ENCODE measurements at places on chromosomes 7 and 10.

DNA sequence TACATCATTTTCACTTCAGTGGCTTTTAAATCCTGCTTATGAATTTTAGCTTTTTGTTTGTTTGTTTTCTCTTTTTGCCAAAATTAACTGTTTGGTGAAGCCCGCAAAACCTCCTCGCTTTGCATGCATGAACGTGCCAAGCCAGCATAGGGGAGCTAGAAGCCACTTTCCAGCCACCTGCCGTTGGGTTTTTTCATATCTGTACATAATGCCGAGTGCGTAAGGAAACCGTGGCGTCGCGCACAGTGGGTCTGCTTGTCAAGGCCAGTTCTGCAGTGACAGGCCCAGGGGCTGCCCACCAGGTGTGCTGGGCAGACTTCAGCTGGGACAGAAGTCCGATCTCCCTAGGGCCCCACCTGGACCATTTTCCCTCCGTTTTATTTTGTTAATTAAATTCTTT is 41.1 kb downstream of the WIPI2 start:
- DNase-seq = no peak

- DNase-seq = peak; percentile 17
These were observed 104.0 kb downstream of the SLIT1 start for GRCh38 chr10:97081621-97082235.

DNA sequence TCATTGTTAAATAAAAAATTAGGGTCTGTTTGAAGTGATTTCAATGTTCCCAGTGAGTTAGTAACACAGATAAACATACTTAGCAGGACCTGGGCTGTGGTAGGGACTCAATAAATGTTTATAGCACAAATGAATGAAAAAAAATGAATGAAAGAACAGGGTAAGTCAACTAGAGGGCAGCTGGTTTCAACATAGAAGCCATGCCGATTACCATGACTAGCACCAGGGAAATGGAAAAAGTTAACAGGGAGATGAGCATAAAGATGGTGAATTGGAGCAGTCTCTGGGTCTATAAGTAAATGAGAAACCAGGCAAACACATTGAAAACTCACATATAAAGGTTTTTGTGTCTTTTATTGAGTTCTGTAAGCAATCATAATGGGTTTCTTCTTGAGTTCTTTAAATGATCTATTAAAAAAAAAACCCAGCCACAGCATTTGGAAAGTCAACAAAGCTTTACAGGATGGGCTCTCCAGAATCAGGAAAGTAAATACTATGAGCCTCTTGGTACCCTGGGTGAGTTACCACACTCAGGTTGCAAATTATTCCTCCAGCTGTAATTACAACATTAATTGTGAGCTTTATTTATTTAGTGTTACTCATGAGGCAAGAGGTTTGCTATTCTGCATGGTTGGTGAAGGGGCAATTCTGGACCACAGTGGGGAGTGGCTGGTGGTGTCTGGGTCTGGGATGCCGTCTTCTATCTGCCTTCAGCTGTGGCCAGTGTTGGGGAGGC is 46.1 kb upstream of the MTPN start:
- DNase-seq = no peak

DNA sequence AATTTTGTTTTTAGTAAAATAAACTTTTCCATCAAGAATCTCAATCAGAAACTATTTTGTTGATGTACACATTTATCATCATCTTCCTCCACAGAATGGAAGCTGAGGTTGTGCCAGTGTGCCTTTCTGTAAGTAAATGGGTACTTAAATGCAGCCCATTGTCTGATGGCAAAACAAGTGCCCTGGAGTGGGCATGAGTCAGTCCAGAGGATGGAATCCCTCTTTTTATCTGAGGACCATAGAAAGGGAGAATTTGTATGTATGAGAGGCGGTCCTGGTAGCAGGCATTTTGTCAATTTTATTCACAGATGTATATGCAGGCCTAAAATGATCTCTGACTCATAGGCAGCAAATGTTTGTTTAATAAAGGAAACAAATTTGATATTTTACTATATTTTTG is 102.1 kb upstream of the MAGI2 start:
- no peak for DNase-seq

GRCh38 chr10:100043344-100043743 is 33.6 kb upstream of the DNMBP start:
- no peak for DNase-seq

DNA sequence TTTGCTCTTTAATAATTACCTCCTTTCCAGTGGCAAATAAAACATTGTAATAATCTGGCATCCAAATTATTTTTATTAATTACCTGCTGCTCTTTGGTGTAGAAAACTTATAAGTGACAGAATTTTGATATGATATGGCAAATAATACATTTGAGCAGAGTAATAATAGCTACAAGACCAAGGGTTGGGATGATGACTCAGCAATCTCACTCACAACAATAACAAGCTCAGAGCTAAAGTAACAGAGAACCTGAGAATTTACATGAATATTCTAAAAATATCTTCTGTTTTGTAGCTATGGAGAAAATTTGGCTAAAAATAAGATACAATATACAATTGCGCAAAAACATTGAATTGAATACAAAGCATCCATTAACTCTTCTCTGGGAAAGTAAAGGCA is 480.8 kb upstream of the COBL start:
- DNase-seq = no peak

DNA sequence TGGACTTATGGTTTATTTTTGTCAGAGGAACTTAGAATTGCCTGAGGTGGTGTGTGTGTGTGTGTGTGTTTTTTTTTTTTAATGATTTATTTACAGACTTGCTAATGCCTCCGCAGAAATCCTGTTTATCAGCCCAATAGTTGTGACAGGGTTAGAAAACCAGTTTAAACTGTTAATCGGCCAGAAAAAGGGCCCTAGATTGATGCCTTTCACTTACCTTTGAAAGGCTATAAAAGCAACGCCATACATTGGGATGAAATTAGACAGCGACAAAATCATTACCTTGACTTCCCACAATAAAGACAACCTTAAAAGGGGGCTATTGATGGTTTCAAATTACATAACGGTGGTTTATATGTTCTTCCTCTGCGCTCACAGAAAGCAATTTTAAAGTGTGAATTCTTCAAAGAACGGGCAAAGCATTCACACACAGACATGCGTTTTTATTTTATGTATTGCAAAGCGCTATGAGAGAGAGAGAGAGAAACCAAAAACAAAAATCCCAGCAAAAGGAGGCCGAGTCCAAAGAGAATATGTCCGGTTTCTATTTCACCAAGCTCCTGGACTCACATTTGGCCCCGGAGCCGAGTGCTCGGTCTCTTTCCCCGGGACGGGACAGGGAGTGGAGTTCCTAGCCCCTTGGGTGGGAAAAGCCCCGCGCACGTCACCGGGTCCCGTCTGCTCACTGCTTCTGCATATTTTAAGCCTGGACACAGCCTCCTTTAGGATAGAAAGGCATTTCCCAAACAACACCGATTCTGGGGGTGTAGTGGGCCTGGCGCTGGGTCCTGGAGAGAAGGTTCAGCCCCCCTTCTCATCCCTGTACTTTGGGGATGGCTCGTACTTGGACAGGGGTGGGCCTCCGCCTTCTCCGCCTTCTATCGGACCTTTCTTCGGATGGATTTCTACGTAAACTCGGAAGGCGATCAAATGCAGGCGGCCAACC is 26.8 kb upstream of the VAX1 start:
- no peak for DNase-seq

- no peak for DNase-seq
These were observed 69.9 kb downstream of the OAT start for GRCh38 chr10:124348801-124349200.

DNA sequence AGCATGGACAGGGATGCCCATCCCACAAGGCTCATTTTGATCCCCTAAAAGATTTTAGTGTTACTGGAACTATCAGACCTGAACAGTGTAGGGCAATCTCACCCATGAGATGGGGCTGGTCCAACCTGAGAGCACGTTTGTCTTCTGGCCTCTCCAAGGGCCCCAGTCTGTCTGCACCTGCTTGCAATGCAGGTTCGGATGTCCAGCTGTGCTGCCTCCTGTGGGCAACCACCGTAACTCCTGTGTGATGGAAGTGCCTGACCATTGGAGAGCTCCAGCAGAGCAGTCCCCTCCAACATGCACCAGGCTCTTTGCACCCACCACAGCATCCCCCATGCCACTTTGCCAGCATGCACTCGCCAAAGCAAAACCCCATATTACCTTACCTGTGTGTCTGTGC is 290.1 kb upstream of the KCND2 start:
- no peak for DNase-seq

GRCh38 chr7:24325708-24326107 is 41.7 kb downstream of the NPY start:
- no peak for DNase-seq

- no peak for DNase-seq
These were observed 226.3 kb upstream of the NPVF start for GRCh38 chr7:25454562-25455041.

GRCh38 chr10:120077707-120078492 is 185.4 kb downstream of the SEC23IP start:
- no peak for DNase-seq

DNA sequence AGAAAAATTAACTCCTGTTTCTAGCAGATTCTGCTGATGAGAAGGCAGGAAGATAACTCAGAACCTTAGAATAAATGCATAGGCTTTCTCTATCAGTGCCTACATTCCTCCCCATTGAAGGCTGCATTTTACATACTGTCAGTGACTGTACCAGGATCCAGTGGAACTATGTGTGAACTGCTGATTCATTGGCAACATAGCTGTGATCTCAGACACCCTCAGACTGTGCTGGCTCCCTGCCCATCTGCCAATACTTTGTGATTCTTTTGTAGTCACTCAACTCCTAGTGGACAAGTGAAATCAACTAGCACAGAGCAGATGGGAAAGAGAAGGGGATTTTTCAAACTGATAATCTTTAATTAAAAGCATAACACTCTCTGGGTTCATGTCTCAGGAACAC is 375.8 kb downstream of the MDFIC start:
- DNase-seq = peak; percentile 38

DNA sequence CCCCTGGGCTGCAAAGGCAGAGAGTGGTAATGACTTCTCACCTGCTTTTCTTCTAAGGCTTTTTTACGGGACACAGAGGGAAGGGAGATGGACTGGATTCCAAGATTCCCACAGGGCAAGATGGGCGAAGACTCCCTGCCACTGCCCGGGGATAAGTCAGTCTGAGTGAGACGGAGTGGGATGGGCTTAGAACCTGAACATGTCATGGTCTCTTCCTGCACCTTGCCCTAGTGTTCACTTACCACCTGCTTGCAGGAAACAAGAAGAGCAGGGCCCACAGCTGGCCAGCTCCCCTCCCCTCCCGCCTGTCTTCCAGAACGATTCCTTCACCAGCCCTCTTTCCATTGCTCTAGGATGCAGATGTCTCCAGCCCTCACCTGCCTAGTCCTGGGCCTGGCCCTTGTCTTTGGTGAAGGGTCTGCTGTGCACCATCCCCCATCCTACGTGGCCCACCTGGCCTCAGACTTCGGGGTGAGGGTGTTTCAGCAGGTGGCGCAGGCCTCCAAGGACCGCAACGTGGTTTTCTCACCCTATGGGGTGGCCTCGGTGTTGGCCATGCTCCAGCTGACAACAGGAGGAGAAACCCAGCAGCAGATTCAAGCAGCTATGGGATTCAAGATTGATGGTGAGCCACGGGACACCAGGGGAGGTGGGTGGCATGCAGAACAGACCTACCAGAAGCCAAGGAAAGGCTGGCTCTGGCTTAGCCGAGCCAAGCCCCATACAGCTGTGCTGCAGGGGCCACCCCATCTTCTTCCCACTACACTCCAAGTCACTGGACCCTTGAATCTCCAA is 1.3 kb downstream of the SERPINE1 start:
- DNase-seq = no peak

DNA sequence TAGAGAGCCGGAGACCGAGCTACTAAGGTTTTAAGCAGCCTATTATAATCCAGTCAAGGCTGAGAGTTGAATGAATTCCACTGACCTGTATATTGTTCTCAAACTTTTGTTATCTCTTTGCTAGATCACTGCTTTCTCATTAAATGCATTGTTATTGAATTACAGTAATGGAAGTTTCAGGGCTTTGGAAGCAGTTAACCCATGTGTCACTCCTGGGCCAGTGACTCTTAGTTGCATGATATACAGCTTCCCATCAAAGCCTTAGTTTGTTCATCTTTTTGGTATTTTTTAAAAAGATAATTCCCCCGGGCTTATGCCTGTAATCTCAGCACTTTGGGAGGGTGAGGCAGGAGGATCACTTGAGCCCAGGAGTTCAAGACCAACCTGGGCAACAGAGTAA is 55.4 kb upstream of the KIAA1217 start:
- no peak for DNase-seq

Measured in GM04504 (cell line).